ENCODE measurements at places on chromosomes 11 and 22. TPM values are rescaled to one million over a fixed set of nuclear protein-coding genes. Genes with fewer than 3 reads are reported as not detected.

Gene HSPB2
- not detected for total RNA-seq

Gene SLC17A6
- not detected for total RNA-seq

Gene RHOG
- 79.3 TPM for total RNA-seq

DNA sequence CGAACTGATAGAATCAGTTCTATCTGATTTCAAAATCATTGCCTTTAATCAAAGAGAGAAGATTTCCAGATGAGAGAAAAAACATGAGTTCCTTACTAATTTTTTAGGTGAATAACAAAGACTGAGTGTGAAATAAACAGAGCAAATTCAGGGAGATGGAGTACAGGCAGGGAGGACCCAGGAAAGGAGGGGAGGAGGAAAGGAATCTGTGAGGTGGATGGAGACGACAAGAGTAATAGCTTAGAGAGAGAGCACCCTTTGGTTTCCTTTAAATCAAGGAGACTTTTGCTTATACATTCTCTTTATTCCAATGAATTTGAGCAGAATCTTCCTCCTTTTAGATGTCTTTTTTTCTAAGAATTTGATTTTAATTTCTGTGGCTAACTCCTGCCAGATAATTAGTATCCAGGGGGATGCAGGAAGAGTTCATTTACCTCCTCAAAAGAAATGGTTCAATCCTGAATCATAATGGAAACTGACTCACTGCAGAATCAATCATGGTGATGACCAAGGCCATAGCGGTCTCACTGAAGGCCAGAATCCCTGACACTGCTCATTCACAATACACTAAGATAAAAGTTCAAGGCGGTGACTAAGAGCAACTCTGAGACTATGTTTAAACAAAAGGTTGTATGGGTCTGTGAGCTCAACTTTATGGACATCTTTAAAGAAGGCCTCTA is 234.0 kb upstream of the ZC3H12C start:
- no peak for DNase-seq

DNA sequence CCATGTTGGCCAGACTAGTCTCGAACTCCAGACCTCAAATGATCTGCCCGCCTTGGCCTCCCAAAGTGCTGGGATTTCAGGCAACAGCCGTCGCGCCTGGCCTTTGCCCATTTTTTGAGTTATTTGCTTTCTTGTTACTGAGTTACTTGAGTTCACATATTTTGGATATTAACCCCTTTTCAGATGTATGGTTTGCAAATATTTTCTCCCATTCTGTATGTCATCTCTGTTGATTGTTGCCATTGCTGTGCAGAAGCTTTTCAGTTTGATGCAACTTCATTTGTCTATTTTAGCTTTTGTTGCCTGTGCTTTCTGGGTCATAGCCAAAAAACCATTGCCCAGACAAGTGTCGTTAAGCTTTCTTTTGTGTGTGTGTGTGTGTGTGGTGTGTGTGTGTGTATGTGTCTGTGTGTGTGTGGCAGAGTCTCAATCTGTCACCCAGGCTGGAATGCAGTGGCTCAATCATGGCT is 6.8 kb downstream of the TSGA10IP start:
- DNase-seq, result no peak

- no peak for DNase-seq
Measured at GRCh38 chr11:57315491-57315890, 9.3 kb downstream of the TNKS1BP1 start.

DNA sequence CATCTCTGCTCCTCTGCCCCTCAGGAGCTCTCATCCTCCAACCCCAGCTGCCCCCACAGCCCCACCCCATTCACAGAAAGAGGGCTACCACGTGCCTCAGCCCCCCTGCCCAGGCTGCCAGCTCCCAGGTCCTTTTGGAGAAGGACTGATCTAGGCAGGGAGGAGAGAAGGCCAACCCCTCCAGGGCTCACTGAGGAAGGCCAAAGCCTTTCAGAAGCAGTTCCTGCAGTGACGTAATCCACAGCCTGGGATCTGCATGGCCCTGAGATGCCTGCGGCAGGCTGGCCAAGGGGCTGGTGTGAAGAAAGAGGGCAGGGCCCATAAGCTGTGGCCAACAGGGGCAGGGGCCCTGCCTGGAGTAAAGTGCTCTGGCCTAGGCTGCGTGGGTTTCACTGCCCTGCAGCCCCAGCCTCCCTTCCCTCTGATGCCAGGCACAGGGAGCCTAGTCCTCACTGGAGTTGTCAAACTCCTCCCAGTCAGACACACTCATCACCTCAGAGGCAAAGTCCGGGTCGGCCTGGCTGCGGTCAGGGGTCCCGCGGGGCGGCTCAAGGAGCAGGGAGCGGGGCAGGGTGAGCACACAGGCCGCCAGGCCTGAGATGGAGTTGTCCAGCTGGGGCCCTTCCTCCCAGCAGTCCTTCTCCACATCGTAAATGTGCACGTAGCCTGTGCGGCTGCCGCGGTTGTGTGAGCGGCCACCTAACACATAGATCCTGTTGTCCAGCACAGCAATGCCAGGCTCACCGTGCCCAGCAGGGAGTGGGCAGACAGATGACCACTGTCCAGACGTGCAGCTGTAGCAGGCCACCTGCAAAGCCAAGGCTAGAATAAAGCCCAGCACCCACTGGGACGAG is 4.2 kb upstream of the SCARF2 start:
- DNase-seq, result no peak

DNA sequence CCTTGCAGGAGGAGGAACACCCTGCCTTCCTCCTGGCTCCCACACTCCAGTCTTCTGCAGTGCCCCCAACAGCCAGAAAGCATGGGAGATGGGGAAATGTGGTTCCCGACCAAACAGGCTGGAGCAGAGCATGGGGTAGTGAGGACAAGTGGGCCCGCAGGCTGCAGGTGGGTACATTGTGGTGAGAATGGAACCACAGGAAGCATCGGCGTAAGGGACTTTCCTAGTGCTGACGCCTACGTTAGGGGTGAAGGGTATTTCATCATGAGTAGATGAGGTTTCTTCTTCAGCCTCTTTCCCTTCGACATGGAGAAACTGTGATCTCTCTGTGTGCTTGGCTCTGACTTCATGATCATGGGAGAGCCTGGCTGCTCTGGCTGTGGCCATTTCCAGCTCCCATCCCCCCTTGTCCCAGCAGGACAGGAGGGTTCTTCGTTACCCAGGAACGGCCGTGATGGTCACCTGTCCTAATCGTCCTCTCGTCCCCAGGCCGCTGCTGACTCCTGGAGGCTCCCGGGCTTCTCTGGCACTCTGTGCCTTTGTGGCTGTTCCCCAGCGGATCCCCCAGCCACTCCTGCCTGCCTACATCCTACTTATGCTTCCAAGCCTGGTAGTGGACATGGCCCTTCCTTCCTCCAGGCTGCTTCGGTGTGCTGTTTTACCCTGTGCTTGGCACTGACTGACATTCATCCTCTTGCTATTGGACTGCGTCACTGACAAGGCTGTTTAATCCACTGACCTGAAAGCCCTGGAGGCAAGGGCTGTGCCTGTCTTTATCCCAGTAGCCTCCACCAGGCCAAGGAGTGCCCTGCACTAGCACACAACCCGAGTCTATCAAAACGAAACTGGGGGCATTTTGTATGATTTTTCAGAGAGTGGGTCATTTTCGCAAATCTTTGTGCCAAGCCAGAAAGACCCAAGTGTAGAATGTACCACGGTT is 65.2 kb upstream of the CECR2 start:
- no peak for DNase-seq

DNA sequence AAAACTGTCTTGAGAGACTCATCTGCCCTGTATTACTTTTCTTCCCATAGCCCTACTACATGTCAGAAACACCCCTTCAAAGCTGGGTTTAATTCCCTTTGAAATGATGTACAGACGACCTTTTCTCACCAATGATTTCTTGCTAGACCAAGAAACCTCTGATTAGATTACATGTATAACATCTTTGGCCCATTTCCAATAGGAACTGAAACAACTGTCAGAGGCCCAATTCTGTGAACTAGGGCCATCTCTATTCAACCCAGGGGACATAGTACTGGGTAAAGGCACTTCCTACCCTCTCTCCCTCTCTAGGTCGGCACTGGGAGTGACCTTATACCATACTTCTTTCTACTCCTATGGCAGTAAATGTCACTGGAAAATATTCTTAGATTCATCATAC is 19.4 kb downstream of the NPAT start:
- DNase-seq, result no peak

DNA sequence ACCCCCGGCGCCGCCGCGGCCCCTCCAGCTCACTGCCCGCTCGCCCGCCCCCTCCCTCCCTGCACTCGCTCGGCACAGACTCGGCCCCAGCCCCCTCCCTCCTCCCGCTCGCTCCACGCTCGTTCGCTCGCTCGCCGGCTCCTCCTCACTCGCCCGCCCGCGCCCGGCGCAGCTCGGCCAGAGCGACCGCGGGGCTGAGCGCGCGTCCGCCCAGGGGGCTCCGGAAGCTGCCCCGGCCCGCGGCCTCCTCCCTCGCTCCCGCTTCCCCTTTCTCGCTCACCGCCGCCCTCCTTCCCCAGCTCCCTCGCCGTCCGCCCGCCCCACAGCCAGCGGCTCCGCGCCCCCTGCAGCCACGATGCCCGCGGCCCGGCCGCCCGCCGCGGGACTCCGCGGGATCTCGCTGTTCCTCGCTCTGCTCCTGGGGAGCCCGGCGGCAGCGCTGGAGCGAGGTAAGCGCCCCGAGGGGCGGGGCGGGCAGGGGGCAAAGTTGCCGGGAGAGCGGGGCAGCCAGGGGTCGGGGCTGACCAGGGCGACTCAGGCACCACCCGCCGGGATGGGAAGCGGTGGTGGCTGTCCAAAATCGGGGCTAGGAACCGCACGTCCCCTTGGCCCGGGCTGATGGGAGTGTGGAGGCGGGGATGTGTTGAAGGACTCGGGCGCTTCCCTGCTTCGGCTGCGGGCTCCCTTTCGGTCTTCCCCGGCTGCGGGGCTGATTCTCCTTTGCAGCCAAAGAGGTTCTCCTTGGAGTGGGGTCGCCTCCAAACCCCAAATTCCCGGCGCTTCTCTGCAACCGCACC is at the start of gene SEZ6L:
TSS of gene SEZ6L (plus strand) at position 148 of the 797 bp plus-strand sequence. CDS start at position 356, 208 bp downstream.
- no peak for DNase-seq

DNA sequence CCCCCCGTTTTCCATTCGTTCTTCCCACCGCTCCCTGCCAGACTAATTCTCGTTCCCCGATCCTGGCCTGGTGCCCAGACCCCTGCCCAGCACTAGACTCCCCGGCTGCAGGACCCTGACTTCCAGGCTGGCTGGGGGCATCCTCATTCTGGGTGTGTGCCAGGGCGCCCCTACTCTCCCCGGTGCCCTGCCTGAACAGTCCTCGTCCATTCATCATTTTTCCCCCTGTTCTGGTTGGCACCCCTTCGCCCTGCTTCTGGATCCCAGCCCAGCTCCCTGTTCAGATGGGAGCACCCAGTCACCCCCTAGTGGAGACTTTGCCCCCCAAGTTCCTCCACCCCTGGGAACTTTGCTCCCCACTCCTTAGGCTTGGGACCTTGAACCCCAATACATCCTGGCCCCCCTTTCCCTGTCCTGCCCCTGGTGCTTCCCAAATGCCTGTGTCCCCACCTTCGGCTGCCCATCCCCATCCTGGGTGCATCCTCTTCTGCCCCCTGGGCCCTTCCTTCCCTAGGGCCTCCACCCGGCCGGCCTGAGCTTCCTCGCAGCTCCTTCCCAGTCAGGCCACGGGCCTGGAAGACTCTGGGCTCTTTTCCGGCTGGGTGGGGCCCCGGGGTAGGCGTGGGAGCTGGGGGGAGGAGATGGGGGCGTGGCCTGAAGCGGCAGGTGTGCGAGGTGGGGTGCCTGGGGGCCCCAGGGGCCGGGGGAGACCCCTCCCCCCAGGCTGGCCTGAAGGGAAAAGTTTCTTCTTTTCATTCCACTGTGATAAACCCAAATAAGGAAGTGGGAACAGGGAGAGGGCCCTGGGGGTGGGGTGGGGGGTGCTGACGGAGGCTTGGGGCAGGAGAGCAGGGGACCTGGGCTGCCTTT is 908 bp downstream of the PLCB3 start:
- DNase-seq, result no peak

GRCh38 chr22:17753401-17753989 is 20.8 kb downstream of the BID start:
- DNase-seq, result no peak

DNA sequence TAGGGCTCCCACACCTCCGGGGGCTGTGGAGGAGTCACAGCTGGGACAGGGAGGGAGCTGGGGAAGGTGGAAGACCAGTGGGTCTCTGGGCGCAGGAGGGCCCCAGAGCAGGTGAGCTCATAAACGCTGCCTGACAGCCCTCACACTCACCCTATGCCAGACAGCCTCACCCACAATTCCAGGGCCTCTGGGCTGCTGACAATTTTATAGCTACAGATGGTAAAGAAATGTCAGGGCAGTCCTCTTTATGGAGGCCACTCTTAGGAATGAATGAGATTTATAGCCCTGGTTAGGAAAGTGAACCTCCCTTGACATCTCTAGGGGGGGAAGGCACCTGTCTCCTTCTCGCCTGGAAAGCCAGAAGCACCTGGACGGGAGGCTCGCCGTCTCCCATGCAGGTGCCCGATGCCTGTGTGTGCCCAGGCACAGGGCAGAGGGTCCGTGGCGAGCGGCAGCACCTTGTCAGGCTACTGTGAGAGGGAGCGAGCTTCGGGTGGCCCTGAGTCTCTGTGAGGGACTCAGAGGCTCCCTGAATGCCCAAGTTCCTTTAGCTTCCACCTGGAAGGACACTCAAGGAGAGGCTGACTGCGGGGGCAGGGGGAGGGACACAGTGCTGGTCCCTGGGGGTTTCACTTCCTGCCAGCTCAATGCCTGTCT is 39.9 kb downstream of the IGSF9B start:
- DNase-seq, result no peak

GRCh38 chr11:29448246-29448877 is 568.5 kb downstream of the KCNA4 start:
- DNase-seq, result no peak
